ENCODE measurements at places on chromosomes 2 and 18. TPM values are rescaled to one million over a fixed set of nuclear protein-coding genes. Genes with fewer than 3 reads are reported as not detected.

Gene FSIP2
- not detected for total RNA-seq

Gene SATB2
- 0.13 TPM for total RNA-seq

Gene ASXL3
- total RNA-seq, result not detected

- no peak for DNase-seq
- no peaks in the 10 kb centered on the region for H3K4me1 ChIP-seq
- no peaks in the 10 kb centered on the region for H3K27me3 ChIP-seq
- H3K4me3 ChIP-seq, result no peak overlapping the region
- no peaks in the 10 kb centered on the region for H3K36me3 ChIP-seq
Observed at GRCh38 chr2:36708041-36708741, 11.7 kb downstream of the VIT start.

- no peaks in the 10 kb centered on the region for H3K36me3 ChIP-seq
- H3K4me1 ChIP-seq, result no peaks in the 10 kb centered on the region
- H3K4me3 ChIP-seq, result no peak overlapping the region
- H3K27me3 ChIP-seq, result no peaks in the 10 kb centered on the region
- no peak overlapping the region for H3K27ac ChIP-seq
- DNase-seq, result no peak
Observed at GRCh38 chr2:144015036-144015435, 504.9 kb downstream of the ZEB2 start.

- no peak for DNase-seq
- H3K27me3 ChIP-seq, result no peaks in the 10 kb centered on the region
- no peaks in the 10 kb centered on the region for H3K4me1 ChIP-seq
- H3K4me3 ChIP-seq, result no peak overlapping the region
- no peak overlapping the region for H3K27ac ChIP-seq
Observed at GRCh38 chr2:16334886-16335603, 330.6 kb downstream of the CYRIA start.

- no peaks in the 10 kb centered on the region for H3K36me3 ChIP-seq
- H3K4me3 ChIP-seq, result no peak overlapping the region
- no peak overlapping the region for H3K27ac ChIP-seq
- DNase-seq, result no peak
Observed at GRCh38 chr2:242056785-242057184, 187.3 kb downstream of the RTP5 start.

DNA sequence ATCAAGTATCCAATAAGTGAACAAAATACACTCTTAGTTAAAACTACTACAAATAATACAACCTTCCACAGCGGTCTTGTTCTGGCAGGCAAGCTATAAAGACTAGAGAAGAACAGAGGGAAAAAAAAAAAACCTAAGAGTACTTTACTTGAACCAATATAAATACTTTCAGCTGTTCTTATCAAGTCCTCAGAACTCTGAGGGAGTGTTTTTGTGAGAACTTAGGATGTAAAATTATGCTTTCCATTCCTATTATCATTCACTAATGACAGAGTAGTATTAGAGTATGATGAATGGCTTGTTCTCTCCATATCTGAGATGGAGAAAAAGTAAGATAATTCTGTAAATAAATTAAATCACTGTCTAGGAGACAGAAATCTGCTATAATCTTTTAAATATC is 68.3 kb downstream of the ATL2 start:
- H3K4me3 ChIP-seq, result no peak overlapping the region
- no peaks in the 10 kb centered on the region for H3K27me3 ChIP-seq
